ENCODE measurements at places on chromosomes 6 and 20.
A peak's percentile ranks its signal among the peaks of the same experiment; 100 is the strongest.

DNA sequence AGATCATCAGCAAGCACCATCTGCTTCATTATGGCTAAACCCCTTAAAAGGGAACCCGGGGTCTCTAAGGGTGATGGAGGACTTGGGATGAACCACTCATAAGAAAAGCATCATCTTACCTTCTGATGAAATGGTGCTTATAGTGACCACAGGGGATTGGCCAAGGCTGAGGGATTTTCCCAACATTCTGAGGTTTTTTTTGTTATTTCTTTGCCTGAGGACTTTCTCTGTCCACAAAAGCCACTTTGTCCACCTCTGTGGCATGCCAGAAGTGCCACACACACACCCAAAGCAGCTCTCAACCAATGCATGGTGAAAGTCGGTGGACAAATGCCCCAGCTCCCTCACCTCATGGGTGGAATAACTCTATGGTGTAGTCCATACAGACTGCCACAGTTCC, 79.3 kb upstream of the TOP1 start:
- no peak for DNase-seq

DNA sequence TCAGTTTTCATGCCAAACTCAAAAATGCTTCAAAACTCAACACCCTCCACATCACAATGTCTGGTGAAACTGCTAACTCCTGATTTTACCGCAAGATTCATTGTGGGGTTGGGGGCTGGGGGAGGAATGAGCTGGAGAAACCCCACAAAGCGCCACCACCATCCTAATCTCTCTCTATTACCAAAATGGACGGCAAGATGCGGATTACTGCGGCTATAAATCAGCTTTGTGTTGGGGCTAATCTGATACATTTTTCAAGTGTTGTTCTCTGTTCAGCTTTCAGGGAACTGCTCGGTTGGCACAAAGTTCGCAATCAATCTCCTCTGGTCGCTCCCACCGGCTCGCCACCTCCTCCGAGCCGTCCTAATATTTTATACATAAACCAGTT, 83.7 kb downstream of the TMEM242 start:
- DNase-seq, result no peak

- no peak for DNase-seq
Observed at GRCh38 chr20:39588148-39588757, 626.1 kb downstream of the DHX35 start.

- peak; percentile 64 for DNase-seq
Observed at GRCh38 chr6:8983202-8983688, 547.9 kb upstream of the SLC35B3 start.

DNA sequence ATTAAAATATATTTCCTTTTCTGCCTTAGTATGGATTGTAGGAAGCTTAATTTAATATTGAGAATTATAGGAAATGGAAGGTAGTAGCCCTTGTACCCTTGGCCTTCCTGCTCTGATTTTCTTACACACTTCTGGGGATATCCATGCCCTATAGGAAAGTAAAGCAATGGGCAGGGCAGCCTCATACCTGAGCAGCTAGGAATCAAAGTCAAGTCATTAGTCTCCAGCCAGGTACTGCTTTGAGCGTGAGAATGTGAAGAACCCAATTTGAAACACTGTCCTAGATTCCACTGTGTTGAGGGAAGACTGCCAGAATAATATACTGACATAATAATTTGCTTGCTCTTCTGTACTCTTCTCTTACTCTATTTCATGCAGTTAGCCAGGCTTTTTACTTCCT, 51.0 kb upstream of the L3MBTL3 start:
- no peak for DNase-seq

GRCh38 chr6:73667798-73668197, 14.0 kb upstream of the SLC17A5 start:
- no peak for DNase-seq

DNA sequence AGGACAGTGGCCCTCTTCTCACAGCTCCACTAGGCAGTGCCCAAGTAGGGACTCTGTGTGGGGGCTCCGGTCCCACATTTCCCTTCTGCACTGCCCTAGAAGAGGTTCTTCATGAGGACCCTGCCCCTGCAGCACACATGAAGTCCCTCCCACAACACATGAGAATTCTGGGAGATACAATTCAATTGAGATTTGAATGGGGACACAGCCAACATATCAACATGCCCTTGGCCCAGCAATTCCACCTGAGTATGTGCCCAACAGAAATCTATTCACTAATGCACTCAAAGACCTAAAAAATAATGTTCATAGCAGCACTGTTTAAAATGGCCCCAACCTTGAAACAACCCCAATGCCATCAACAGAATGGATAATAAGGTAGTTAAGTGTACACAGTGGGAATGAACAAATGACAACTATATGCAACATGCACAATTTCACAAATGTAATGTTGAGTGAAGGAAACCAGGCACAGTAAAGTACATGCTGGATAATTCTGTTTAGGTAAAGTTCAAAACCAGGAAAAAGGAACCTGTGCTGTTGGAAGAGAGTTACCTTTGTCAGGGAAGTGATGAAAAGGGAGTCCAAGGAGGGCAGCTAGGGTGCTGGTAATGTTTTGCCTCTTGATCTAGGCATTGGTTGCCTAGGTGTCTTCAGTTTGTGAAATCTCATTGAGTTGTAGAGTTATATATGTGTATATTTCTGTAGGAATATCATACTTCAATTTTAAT, 16.1 kb downstream of the ISM1 start:
- DNase-seq, result no peak

DNA sequence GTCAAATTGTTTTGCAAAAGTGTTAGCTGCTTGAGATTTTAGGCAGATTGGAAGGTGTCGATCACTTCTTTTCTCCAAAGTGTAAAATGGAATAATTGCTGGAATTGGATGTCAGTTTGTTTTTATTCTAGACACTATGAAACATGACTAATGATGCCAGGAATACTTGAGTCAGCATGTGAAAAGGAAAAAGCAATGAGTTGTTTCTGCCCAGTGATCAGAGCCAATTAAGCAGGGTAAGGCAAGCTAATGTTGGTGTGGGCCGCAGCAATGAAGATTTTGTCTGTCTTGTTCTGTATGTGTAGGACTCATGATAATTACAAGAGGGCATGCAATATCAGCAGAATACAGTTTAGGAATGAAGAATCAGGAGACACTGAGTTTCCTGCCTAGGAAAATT, 110.3 kb downstream of the CARMIL1 start:
- no peak for DNase-seq

DNA sequence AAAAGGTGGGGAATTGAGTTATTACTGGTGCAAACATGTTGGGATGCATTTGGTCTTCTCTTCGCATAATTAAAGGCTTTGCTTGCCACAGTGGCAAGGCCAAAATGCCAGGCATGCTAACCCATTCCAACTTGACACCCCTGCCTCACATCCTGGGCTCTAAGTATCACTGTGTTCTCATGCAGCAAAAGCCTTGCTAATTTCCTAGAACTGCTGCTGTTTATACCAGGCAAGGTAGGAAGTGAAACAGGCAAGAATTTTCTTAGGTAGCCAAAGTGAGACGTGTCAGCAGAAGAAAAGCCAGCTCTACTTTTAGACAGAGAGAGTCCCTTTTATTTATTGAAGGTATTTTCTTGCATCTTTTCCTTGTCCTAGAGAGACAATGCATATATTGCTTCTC, 41.2 kb downstream of the LYRM2 start:
- no peak for DNase-seq

GRCh38 chr6:44086931-44087574, 40.2 kb downstream of the MRPL14 start:
- no peak for DNase-seq

DNA sequence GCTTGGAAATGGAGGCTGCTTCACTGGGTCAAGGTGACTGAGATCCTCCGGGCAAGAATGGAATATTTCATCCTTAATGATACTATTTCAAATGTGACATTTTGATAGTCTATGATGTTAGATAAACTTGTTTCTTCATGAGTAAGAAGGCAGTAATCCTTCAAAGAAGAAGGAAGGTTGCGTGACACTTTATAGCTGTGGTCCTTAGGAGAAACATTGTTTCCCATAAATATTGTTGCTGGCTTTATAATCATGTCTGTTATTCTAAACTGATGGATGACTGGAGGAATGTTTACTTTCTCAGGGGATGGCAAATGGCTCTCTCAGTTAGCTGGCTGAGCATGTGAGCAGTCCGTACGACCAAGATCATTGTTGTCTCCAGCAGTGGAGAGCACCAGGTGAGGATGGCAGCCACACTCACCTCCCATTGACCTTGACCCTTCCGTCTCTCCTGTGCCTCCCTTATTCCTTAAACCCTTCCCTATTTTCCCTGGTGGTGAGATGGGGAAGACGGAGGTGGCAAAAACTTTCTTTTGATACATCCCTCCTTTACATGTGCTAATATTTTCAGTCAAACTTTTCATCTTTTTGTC, 171.2 kb upstream of the OLIG3 start:
- DNase-seq, result no peak
